ENCODE measurements at places on chromosomes 6 and 20. TPM values are rescaled to one million over a fixed set of nuclear protein-coding genes. Genes with fewer than 3 reads are reported as not detected.

GRCh38 chr20:1381753-1382591 is 10.9 kb downstream of the FKBP1A start:
- DNase-seq = no peak

DNA sequence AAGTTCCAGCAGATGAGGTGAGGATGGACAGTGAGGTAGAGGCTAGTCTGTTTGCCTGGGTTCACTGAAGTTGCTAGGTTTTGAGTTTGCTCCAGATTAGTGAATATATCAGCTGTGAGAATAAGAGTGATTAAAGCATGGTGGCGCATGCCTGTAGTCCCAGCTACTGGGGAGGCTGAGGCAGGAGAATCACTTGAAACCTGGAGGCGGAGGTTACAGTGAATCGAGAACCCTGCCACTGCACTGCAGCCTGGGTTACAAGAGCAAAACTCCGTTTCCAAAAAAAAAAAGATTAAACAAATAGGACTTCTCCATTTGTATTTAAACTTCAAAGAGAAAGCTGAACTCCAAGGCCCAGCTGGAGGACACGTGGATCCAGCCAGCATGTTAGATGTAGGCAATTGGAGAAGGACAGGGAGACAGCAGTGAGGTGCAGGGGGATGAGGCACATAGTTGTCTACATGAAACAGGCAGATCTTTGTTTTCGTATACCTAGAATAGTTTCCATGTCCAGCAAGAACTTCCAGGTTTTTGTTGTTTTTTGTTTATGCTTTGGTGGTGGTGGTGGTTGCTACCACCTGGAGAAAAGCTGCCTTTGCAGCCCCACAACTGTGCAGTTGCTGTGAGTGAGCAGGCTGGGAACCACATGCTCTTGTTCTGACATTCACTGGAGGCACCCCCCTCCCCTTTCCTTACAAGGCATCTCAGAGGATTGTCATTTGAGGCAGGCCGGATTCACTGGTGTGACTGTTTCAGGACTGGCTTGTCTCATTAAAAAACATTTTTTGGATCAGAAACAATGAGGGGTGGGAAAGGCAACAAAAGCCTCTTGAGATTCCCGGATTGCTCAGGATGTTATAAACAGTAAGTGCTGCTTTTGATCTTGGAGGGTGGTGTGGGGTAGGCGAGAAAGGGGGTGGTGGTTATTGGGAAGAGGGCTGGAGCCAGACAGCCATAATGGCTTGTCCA is 72.3 kb downstream of the JARID2 start:
- no peak for DNase-seq

DNA sequence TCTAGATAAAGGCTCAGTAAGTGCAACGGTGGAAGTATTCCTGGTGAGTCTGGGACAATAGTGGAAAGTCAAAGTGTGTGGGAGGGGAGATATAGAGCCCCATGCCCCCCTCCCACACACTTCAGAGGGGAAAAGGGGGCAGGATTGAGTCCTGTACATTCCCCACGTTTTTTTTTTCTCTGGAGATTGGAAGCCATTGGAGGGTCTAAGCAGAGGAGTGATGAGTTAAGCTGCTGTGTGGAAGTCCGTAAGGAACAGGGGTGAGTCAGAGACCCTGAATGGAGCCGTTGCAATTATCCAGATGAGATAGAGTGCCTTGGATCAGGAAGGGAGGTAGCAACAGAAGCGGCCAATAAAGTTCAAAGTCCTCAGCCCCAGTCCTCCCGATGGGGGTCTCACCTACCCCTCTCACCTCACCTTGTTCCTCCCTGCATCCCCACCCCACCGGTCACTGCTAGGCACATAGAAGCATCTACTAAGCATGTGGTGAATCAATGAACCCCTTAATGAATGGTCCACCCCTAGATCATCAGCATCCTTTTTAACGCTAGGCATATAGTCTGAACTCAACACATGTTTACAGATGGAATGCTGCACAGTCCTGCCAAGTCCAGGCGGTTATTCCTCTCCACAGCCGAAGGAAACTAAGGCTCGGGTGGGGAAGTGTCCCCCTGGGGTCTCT is 662 bp upstream of the SLC9A8 start:
- no peak for DNase-seq

- DNase-seq = no peak
Measured at GRCh38 chr6:128841518-128841917, 41.4 kb upstream of the LAMA2 start.

DNA sequence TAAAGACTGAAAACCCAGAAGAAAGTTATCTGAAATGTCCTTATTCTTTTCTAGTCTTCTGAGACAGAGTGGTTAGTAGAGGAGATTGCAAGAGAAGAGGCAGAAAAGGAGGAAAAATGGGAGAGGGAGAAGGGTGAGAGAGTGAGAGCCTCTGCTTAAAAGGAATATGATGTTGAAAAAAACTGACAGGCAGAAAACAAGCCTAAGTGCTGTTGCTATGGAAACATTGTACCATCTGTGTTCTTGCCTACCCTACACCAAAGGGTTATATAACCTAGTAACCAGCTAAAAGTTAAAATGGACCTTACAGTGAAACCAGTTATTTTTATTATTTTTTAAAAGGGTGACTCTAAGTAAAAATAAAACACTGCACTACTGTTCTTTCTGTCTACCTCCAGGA is 28.3 kb upstream of the SH3BGRL2 start:
- no peak for DNase-seq

DNA sequence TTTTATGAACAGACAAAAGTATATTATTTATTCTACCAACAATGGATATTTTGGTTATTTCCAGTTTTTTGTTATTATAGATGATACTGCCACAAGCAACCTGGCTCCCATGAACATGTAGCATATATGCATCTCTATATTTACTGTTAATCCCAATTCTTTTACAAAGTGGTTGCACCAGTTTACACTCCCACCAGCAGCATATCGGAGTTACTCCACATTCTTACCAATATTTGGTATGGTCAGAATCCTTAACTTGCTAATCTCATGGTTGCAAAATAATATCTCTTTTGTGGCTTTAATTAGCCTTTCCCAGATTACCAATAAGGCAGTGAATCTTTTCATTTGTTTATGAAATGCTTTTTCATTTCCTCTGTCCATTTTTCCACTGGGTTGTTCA is 137.6 kb upstream of the CDYL start:
- DNase-seq = no peak

- DNase-seq = peak; percentile 29
Measured at GRCh38 chr6:38871741-38872568, 156.8 kb downstream of the DNAH8 start.

DNA sequence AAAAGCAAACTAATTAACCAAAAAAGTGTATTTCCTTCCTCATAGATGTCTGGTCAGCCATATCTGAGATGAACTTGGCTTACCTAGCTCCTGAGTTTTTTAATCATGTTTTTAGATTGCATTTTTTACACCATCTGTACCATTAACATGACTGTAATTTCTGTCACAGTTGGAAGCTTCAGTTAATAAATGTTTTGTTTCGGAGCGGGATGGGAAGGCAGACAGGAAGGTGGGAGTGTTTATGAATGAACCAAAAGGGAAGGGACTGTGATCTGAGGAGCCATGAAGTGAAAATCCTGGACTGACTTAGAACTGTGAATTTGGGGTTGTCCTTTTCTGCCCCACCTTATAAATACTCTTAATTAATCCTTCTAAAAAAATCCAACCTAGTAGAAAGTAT is 445.6 kb upstream of the SOX4 start:
- DNase-seq = no peak

- DNase-seq = no peak
Measured at GRCh38 chr6:7390226-7390878, 744 bp downstream of the RIOK1 start.

GRCh38 chr6:121413879-121414278 is 21.6 kb upstream of the GJA1 start:
- DNase-seq = no peak

GRCh38 chr20:36243726-36244125 is 7.4 kb downstream of the AAR2 start:
- no peak for DNase-seq

DNA sequence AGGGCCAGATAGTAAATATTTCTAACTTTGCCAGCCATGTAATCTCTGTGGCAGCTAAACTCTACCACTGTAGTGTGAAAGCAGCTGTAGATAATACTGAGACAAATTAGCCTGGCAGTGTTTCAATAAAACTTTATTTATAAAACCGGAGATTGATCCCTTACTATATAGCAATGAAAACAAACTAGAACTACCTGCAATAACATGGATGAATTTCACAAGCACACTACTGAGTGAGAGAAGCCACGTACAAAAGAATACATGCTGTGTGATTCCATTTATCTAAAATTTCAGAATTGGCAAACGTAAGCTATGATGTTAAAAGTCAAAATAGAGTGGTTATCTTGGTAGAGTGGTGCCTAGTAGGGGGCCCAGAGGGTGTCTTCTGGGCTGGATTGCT is 198.7 kb upstream of the SGK1 start:
- no peak for DNase-seq

DNA sequence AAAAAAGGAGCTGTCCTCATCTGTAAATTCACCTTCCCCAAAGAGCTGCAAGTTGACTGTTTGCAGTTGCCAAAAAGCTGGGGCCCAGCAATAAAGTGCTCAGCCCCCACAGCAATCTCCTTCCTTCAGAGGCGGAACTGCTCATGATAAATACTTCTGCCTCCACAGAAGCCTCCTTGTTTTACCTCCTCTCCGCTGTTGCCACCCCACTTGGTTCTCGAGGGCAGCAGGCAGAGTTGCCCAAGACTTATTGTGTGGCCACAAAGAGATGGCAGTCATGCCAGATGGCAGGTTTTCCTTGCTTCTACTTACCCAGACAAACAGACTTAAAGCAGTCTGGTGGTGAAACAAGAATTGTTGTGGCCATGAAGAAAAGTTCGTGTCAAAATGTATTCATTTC is 66.3 kb downstream of the SLX4IP start:
- peak; percentile 23 for DNase-seq

GRCh38 chr6:33670971-33671743 is 40.3 kb downstream of the UQCC2 start:
- no peak for DNase-seq

DNA sequence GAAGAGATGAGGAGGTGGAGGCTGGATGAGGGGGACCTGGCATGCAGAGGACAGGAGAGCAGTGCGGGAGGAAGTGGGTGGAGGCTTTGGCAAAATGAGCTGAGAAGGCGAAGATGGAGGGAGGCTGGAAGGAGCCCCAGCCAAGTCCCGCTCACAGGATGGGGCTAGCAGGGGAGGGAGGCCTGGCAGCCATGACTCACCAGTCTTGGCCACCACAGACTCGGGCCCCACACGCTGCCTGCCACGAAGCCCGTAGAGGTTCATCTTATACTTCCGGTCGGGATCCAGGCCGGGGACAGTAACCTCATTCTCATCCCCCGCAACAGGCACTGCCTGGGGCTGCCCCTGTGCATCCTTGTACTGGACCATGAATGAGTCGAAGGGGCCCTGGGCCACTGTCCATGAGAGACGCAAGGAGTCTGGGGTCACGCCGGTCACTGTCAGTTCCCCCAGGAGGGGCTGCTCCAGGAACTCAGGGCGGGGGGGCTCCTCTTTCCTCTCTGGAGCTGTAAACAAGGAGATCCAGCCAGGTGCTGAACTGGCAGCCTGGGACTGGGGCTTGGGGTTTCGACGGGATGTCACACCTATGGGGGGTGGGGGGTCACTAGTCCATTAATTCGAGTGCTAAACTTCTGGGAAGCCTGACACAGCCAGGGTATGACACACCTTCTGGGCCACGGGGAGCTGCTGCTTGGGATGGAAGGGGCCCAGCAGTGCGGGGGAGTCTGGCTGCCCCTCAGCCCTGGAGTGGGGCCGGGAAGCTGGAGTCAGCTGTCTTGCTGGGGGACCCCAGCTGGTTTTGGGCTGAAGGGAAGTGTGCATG is 27.8 kb downstream of the TNXB start:
- DNase-seq = no peak

The SCRT2 gene
- total RNA-seq = not detected

The LY6G6C gene
- not detected for total RNA-seq

The BCAS1 gene
- total RNA-seq = 0.70 TPM

The LAMP5 gene
- total RNA-seq = not detected

The REM1 gene
- not detected for total RNA-seq

All from T-cell (primary cell).